ENCODE measurements at places on chromosomes 2 and 18.

DNA sequence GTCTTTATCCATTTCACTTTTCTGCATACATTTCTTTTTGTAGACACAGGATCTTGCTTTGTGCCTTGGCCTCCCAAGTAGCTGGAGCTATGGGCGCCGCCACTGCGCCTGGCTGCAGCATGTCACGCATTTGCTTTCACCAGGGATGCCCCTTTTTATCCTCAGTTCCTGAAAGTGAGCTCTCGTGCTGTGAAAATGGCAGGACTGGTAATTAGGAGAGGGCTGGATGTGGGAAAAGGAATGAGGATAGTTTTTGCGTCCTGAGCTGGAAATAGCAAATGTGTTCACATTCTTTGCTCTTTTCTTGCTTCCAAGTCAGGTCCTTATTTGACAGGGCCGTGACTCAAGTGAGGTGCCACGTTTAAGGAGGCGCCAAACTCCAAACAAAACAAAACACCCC, 104.6 kb downstream of the LDLRAD4 start:
- no peak for DNase-seq

DNA sequence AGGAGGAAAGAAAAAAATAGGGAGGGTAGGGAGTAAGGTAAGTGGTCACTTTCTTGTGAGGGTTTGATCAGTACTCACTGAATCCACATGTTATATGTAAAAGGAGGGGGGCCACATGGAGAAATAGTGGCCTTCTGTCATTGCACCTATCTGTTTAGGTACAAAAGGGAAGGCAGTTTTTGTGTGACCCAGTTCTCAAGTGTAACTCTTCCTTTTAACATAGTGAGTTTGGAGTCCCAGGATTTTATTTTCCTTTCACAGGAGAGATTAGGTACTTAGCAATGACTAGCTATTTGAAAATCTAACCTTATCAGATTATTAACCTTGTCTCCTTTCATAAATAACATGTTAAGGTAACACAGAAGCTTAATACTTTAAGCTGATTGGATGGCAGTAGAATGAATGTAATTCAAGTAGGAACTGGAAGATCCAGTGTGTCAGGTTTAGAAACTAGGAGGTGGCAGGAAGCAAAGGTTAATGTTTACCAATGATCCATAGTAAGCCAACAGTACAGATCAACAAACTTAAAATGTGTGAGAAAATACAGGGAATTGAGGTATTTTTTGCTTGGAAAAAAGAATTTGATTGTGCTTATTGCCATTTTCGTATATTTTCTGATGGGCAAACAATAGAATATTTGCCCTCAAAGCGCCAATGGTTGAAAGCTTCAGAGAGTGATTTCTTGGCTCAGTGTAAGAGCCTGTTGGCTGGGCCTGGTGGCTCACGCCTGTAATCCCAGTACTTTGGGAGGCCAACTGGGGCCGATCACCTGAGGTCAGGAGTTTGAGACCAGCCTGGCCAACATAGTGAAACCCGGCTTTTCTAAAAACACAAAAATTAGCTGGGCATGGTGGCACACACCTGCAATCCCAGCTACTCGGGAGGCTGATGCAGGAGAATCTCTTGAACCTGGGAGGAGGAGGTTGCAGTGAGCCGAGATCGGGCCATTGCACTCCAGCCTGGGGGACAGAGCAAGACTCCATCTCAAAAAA, 11.3 kb downstream of the HNMT start:
- DNase-seq: no peak

- DNase-seq: no peak
These were observed 14.2 kb upstream of the DOCK10 start for GRCh38 chr2:225056330-225057073.

GRCh38 chr18:37138456-37138855, 309.5 kb downstream of the KIAA1328 start:
- DNase-seq: no peak

- DNase-seq: no peak
These were observed 36.3 kb downstream of the SPAG16 start for GRCh38 chr2:213320604-213321003.

GRCh38 chr2:233384811-233385488, 30.7 kb downstream of the DGKD start:
- no peak for DNase-seq

GRCh38 chr2:200356857-200357384, 50.4 kb downstream of the SPATS2L start:
- DNase-seq: no peak

DNA sequence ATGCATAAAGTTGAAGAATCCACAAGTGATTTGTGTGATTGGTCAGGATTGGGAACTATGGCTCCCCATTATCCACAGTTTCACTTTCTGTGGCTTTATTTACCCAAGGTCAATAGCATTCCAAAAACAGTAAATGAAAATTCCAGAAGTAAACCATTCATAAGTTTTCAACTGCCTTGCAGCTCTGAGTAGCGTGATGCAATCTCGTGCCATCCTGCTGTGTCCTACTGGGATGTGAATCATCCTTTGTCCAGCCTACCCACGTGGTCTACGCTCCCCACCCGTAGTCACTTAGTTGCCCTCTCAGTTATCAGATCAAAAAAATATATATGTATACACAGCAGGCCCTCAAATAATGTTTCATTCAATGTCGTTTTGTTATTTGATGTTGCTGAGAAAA, 89.0 kb upstream of the DLGAP1 start:
- DNase-seq: no peak

DNA sequence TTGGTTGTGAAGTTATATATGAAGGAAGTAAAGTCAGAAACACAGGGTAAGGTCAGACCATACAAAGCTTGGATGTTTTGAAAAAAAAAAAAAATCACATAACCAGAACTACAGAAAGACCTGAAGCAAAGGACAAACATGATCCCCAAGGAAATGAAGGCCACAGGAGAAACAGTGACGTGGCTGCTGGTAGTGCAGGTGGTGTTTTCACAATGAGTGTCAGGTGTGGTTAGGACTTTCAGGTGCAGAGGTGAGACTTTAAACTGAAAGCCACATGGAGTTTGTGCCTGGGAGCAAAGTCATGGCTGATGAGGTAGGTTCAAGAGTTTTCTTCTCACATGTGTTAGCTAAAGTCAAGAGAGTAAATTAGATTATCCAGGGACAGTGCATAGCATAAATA, 270.7 kb downstream of the PIEZO2 start:
- DNase-seq: no peak

GRCh38 chr2:218317835-218318234, 25.5 kb upstream of the TMBIM1 start:
- DNase-seq: no peak

DNA sequence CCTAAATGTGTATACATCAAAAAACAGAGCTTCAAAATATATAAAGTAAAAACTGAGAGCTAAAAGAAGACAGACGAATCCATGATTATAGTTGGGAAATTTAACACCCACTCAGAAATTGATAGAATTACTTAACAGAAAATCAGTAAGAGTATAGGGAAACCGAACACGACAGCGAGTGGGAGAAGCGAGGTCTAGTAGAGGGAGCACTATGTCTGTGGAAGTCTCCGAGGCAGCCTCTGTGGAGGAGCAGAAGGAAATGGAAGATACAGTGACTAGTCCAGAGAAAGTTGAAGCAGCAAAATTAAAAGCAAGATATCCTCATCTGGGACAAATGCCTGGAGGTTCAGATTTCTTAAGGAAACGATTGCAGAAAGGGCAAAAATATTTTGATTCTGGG, 38.8 kb downstream of the NMS start:
- no peak for DNase-seq

DNA sequence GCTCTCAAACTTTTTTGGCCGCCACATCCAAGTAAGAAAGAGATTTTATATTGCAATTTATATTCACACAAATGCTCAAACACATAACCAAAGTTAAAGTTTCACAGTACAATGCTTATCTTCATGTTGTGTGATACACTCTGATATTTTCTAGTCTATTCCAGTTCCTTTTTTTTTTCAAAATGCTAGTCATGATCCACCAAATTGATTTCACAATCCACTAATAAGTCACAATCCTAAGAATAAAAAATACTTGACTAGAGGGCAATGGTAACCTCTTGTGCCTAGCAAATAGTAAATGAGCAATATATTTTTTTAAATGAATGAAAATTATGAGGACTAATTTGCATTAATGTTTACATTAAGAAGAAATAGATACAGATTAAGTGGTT, 5.8 kb upstream of the PTPN4 start:
- no peak for DNase-seq

- no peak for DNase-seq
These were observed 56.1 kb downstream of the RPL37A start for GRCh38 chr2:216554755-216555154.

GRCh38 chr2:64651590-64651989, 2.1 kb downstream of the SERTAD2 start:
- no peak for DNase-seq

DNA sequence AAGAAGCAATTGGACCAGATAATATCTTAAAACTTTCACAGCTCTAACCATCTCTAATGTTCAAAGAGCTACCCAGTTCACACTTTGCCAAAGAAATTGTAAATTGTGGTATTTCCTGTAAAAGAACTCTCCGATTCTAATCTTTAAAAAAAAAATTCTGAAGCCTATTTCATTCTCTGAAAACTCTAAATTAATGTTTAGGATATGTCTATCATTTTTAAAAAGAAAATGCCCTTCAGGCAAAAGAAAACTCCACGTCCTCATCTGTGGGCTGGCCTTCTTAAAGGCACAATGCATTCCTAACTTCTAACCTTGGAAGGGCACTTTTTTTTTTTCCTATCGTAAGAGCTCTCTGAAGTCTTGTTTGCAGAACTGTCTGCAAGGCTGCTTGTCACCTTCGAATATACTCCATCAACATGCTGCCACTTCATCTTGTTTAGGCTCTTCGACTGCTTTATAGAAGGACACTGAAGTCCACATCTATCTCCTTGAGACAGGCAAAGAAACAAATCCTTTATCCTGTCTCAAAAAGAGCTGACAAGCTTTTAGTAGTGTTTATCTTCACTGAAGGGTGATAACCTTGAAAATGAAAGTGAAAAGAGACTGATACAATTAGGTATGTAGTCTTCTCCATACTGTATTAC, 124.3 kb upstream of the SLC39A10 start:
- DNase-seq: no peak

GRCh38 chr18:34709104-34709503, 994 bp upstream of the DTNA start:
- no peak for DNase-seq

GRCh38 chr2:208415255-208415654, 8.7 kb downstream of the PTH2R start:
- no peak for DNase-seq

DNA sequence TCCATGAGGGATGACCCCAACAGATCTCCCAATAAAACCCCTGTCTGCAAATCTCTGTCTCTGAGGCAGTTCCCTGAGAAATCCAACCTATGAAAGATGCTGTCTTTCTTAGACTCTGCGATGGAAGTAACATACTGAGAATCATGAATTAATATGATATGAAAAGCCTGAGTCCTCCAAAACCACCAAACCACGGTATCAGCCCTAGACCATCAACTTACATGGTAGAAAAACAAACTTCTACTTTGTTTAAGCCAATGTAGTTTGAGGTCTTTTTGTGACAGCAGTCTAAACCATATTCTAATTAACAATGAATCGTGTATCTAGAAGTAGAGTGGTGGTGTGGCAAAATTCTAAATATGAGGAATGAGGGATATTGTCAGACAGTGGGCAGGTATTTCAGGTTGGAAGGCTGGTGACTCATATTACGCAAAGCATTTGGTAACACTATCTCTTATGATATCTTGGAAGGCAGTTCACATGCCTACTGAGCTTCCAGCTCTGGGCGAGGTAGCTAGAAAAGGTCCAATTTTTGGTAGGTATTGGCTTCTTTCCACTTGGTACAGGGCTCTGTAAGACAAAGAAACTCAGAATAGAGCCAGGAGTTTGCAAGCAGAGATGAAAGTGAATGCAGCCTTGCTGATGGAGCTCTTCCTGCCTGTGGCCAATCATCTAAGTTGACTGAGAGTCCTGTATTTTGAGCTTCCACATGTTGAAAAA, 215.8 kb downstream of the ZFP36L2 start:
- DNase-seq: no peak

DNA sequence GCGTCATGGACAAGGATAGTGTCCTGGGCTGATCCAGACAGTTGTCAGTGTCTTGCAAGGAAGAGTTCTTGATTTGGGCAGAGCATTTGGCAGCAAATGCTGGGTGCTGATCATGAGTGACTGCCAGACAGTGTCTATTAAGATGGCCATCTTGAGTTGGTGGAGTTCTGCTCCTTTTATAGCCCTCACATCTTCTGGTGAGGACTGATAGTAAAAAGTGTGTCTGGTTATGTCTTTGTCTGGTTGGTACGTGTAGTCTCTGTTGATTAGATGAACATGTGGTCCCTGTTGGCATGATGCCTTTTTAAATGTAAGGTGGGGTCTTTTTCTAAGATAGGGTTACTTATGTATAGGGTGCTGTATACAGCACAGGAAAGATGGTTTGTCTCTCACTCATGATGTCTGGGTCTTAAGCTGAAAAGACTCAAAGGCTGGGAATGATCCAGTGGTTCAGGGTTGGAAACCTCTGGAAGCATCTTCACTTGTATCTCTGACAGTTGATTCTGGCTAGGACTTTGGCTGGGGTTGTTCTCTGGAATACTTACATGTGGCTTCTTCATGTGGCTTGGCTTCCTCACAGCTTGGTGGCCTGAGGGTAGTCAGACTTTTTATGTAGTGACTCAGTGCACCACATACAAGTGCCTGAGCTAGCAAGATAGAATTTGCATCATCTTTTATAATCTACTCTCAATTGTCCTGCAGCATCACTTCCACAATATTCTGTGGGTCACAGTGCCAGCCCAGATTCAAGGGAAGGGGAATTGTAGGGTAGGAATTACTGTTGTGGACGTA, 11.8 kb downstream of the MTX2 start:
- no peak for DNase-seq

GRCh38 chr2:231929961-231930592, 3.9 kb upstream of the NPPC start:
- DNase-seq: peak; percentile 17

- DNase-seq: no peak
These were observed 41.1 kb downstream of the ACOXL start for GRCh38 chr2:110773401-110773921.

GRCh38 chr2:186717320-186718007, 23.6 kb downstream of the FAM171B start:
- no peak for DNase-seq

GRCh38 chr18:28526196-28526595, 349.3 kb upstream of the CDH2 start:
- DNase-seq: no peak

Measured in stimulated activated CD4-positive, alpha-beta T cell treated with anti-CD3 and anti-CD28 coated beads, Interleukin-12 subunit alpha, Interleukin-12 subunit beta, amount 100 ng/mL, for 4 hours (primary cell).